ENCODE measurements at places on chromosomes 5 and 9.

DNA sequence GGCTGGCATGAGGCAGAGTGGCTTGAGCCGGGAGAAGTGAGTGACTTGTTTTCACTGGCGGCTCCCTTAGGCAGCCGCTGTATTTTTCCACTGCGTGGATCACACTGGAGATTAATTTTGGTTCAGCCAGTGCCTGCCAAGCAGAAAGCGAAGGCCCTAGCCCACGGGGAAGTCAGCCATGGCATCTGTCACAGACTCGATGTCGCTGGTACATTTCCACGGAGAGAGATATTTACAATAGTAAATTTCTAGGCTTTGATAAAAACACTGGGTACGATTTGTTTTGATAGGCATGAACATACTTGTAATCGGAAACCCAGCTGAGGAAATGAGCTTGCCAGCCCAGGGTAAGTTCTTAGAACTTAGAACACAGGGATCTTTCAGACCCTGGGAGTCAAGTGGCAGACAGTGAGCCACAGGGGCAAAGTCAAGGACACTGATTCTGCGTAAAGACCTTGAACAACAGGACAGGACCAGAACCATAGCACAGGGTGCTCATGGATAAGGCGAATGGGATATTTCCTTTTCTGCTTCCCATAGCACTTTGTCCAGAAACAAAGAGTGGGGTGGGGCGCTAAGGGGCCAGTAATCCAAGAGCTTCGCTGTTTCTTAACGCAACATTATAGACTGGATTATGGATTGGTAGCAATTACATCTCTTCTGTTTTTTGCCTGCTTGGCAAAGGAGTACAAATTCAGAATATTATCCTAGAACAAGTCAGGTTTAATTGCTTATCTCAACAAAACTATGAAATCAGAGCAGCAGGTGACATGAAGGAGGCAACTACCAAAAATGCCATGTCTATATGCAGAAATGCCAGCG lies 4.5 kb downstream of the DUSP1 start:
- DNase-seq = no peak

- DNase-seq = no peak
These were observed 22.6 kb downstream of the DBH start for GRCh38 chr9:133658442-133659431.

DNA sequence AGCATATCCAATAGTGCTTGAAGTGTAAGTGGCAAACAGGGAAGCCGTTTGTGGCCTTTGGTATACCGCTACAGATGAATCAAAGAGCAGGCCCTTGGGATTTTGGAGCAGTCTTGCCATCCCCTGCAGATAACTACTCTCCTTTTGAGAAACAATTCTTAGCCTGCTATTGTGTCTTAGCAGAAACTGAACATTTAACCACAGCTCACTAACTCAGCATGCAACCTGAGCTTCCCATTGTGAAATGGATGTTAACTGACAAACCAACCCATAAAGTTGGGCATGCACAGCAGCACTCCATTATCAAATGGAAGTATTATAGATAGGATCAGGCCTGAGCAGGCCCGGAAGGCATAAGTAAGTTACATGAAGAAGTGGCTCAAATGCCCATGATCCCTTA lies 315.3 kb upstream of the PTGER4 start:
- DNase-seq = no peak

- DNase-seq = no peak
These were observed 23.1 kb upstream of the SMAD5 start for GRCh38 chr5:136109453-136110135.

GRCh38 chr9:98605116-98605515 lies 103.6 kb downstream of the GABBR2 start:
- DNase-seq = no peak

GRCh38 chr5:167513381-167513780 lies 778.1 kb upstream of the WWC1 start:
- DNase-seq = no peak

GRCh38 chr5:104096451-104096850 lies 533.9 kb upstream of the NUDT12 start:
- DNase-seq = no peak

DNA sequence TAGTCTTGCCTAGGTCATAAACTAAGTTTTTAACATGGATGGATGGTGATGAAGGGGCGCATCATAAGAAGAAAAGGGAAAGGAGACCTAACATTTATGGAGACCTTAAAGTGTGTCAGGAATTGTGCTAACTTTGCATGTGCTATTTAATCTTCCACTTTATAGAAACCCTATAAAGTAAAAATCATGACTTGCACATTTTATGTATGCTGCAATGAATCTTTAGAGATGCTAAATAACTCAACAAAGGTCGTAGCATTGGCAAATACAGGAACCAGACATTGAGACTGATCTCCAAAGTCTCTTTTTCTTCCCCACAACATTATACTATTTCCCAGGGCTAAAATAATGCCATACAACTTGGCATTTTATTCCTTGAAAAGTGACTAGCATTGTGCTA lies 214.6 kb downstream of the SGCD start:
- DNase-seq = no peak

- DNase-seq = no peak
These were observed 42.2 kb downstream of the NEURL1B start for GRCh38 chr5:172683264-172683644.

GRCh38 chr9:83744206-83744605 lies 36.4 kb upstream of the UBQLN1 start:
- no peak for DNase-seq

DNA sequence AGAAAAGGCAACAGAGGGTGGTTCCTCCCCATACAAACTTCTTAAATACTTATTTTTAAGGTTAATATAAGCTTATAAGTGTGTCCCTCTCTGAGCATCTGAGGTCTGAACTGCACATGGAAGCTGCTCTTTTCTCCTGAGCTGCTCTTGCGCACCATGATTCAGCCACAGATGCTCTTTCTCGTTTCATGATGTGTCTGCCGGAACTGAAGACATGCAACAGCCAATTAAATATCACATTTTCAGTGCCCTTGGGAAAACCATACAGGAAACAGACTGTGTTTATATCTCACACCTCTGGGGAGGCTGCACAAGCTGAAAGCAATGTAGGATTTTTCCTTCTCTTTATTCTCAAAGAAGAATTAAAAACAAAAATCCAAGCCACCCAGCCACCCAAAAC lies 96.8 kb upstream of the NREP start:
- no peak for DNase-seq

DNA sequence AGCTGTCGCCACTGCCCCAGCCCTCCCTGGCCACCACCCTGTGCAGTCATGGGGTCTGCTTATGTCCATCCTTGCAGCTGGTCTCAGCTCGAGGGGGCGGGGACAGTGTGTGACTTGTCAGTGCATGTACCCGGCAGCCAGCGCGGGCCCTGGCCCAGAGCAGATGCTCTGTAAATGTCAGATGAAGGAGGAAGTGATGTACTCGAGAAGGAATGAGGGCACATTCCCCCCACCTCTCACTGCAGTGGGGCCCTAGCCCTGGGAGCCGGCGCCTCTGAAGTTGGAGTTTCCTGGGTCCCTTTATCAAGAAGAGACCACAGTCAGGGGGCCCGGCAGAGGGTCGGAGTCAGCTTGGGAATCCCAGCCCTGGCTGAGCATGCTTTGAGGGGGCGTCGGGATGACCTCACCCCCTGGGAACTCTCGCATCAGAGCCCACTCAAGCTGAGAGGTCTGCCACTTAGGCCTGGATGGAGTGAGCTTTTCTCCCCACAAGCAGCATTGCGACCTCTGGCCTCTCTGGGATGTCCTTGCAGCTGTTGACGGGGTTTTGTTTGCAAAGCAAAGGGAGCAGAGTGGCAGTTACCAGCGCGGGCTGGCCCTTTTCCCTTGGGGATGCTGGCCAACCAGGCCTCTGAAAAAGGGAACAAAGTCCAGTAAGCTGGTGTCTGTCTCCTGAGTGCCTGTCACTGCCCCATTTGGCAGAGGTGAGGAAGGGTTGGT lies 19.0 kb downstream of the NEURL1B start:
- DNase-seq = no peak

GRCh38 chr9:135500071-135500524 lies 384 bp upstream of the MRPS2 start:
- no peak for DNase-seq

DNA sequence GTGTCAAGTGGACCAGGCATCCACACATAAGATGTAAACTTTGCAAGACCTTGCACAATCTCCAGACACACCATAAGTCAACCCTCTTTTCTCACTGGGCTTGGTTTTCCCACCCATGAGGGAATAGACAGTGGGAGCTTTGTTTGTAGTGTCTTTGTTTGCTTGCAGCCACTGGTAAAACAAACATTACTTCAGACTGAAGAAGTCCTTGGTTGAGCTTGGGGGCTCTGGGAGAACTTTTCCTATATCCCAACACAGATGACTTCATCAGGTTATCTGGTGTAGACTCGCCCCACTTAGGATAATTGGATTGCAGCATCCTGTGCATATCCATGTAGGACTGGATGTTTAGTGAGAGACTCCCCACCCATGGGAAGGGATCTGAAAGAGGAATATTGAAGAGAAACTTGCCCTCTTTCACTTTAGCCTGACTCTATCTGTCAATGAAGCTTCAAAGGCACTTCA lies 11.5 kb upstream of the ADGRV1 start:
- no peak for DNase-seq

DNA sequence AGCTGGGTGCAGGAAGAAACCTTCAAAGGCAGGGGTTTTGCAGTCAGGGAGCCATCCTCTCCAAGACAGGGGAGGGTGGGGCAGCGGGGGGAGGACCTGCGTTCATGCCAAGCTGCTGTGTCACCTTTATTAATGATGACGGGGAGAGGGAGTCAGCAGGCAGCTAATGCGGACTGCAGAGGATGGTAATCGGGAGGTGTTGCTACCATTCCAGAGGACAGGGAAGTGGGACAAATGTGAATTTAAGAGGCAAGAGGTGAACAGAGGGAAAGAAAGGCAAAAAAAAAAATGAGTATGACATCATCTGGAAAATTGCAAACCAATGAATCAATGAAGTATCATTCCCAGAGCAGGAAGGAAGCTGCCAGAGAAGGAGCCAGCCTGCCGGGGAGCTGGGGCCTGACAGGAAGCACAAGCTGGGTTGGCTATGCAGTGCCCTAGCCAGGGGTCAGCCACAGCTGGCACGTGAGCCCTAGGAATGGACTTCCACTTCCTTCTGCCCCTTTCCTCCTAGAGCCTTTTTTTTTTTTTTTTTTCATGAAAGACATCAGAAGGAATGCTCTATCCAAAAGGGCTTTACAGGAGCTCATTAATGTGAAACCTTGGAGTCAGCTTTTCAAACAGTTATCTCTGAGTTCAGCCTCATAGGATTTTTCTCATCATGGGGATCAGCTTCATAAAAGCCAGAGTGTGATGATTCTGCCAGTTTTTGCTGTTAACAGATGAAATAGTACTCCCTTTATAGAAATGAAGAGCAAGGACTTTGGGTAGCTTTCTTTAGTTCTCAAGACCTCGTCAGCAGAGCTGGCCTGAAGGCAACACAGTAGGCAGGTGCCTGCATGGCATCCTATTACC lies 9.2 kb downstream of the INSYN2B start:
- no peak for DNase-seq

- DNase-seq = peak; percentile 30
These were observed 62.1 kb downstream of the TMOD1 start for GRCh38 chr9:97563458-97564135.

DNA sequence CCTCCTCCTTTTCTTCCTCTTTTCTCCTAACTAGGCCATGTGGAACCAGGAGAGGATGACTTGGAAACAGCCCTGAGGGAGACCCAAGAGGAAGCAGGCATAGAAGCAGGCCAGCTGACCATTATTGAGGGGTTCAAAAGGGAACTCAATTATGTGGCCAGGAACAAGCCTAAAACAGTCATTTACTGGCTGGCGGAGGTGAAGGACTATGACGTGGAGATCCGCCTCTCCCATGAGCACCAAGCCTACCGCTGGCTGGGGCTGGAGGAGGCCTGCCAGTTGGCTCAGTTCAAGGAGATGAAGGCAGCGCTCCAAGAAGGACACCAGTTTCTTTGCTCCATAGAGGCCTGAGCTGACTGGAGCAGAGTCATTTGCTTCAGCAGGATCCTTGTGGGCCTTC lies 13.7 kb downstream of the NUDT2 start:
- DNase-seq = no peak

- peak; percentile 73 for DNase-seq
These were observed 92.9 kb upstream of the MTAP start for GRCh38 chr9:21709464-21710058.

- no peak for DNase-seq
These were observed 31.5 kb upstream of the MYORG start for GRCh38 chr9:34408173-34408572.

- no peak for DNase-seq
These were observed 496 bp downstream of the TLX3 start for GRCh38 chr5:171309276-171310211.

GRCh38 chr5:154132718-154133307 lies 57.7 kb upstream of the GALNT10 start:
- DNase-seq = no peak

DNA sequence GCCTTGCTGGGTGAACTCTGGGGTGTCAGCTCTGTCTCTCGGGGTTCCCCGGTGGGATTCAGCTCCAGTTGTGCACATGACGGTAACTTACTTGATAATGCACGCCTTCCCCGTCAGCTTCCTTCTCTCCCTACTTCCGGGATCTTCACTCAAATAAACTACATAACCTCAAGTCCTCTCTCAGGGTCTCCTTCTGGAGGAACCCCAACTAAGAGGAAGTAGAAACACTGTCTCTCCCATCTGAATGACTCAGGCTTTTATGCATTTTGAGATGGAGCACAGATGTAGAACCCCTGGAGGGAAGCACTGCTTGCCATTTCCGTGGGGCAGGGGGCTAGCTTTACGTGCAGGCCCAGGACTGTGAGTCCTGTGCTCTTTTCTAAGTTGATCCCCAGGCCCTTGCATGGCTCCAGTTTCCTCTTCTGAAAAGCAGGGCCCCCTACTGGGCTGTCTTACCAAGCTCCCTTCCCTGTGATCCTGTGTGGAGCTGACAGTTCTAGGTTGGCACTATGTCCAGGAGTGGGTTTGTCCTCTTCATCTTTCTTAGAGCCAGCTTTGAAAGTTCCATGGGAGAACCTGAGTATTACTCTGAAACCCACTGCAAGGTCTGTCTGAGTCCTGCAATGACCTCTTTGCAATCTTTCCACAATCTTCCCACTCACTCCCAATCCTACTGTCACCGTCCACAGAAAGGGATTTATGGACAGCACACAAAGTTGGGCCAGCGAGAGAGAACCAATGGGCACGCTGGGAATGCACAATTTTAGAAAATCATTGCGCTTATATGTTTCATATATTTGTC lies 17.7 kb downstream of the S1PR3 start:
- no peak for DNase-seq

- DNase-seq = no peak
These were observed 8.1 kb upstream of the RNU6ATAC start for GRCh38 chr9:134172198-134173126.

- DNase-seq = no peak
These were observed 88.1 kb upstream of the SSBP2 start for GRCh38 chr5:81839034-81839433.

DNA sequence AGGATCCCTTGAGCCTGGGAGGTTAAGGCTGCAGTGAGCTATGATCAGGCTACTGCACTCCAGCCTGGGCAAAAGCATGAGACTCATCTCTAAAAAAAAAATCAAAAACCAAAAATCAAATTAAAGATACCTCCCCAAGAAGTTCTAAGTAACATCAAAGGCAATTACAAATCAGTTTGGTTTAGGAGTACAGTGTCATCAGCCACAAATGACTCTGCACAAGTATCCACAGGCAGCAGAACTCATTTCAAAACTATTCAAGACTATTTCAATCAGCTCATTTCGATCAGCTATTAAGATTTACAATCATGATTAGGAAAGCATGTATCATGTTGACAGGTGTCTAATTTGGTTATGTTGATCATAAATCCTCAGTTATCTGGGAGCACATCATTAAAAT lies 19.1 kb downstream of the TRMO start:
- DNase-seq = no peak

Data from activated naive CD4-positive, alpha-beta T cell treated with anti-CD3 and anti-CD28 coated beads, Interleukin-2, amount 50 U/mL, for 72 hours (primary cell).